Aorta (tissue), 5 donors: ENCODE measurements at places on chromosomes 12 and 14. TPM values are rescaled to one million over a fixed set of nuclear protein-coding genes. Genes with fewer than 3 reads are reported as not detected.

Gene HOXC11
- not detected for total RNA-seq

Gene SOAT2
- 0.63 TPM for total RNA-seq

Gene SLC10A1
- not detected for total RNA-seq

Gene AJUBA
- 16.2 TPM for total RNA-seq

Gene SPATA7
- total RNA-seq = 17.7 TPM

Gene PLCZ1
- not detected for total RNA-seq

Gene TUBA1A
- total RNA-seq = 148 TPM

Gene CPNE6
- 0.99 TPM for total RNA-seq

Gene SLC22A17
- total RNA-seq = 25.8 TPM

Gene LMBR1L
- total RNA-seq = 104 TPM

Gene TMEM233
- total RNA-seq = 2.5 TPM
